CD14-positive monocyte (primary cell): ENCODE measurements at places on chromosomes 1 and 21.

GRCh38 chr1:51472359-51472758, 46.7 kb downstream of the EPS15 start:
- peak; percentile 36 for DNase-seq

GRCh38 chr1:30700528-30701257, 22.7 kb downstream of the MATN1 start:
- no peak for DNase-seq

- no peak for DNase-seq
Measured at GRCh38 chr1:214570442-214570841, 19.0 kb upstream of the PTPN14 start.

DNA sequence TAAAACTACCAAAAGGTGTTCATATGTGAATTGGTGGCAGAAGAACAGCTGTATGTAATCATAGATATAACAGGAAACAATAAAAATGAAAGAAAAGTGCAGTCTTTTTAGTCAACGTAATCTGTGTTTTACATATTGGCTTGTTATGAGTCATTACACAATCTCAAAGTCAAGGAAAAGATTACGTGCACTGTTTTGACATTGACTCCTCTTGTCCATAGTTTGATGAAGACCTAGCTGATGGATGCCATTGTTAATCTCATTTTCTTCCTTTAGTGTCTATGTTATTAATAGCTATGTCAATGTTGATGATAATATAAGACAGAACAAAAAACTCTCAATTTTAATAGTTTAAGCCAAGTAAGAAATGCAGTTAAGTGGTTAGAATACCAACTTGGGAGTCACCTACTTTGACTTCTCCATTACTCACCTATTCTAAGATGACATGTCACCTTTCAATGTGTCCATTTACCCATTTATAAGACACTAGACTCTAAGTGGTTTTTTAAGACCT, 84.5 kb upstream of the SAMSN1 start:
- no peak for DNase-seq

GRCh38 chr1:53111073-53111556, 31.3 kb downstream of the SLC1A7 start:
- peak; percentile 6 for DNase-seq

DNA sequence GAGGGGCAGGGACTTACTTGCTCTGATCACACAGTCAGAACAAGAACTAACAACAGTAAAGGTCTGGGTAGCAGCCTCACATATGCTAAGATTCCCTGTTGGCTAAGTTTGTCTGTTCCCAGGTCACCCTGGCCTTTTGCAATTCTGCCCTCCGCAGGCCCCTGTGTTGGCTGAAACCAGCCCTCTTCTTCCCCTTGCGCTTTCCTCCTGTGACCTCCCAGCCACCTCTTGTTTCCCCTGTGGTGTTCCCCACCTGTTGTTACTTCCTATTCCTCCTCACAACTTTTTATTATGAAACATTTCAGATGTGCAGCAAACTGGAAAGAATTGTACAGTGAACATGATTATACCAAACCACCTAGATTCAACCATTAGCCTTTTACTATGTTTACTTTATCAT, 23.4 kb downstream of the MAPKAPK2 start:
- peak; percentile 72 for DNase-seq

GRCh38 chr1:23546897-23547584, 12.3 kb downstream of the ID3 start:
- DNase-seq, result no peak

GRCh38 chr1:207034208-207034607, 1.7 kb upstream of the C1orf116 start:
- DNase-seq, result no peak

GRCh38 chr1:230531103-230531502, 105.0 kb upstream of the PGBD5 start:
- DNase-seq, result no peak

DNA sequence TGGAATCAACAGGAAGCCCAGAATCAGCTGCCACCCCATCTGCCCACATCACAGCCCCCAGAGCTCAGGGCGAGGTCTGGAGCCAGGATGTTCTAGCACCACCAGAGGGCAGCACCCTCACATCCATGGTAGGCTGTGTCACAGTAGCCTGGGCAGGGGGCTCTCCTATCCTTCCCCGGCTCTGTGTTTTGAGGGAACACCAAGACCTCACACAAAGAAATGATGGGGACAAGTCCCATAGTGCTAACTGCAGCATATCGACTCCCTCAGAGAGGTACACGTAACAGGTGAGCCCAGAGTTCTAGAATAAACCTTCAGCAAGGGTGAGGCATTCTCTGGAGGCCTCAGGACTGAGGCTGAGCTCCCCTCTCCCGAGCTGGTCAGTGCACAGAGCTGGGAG, 2.3 kb upstream of the KCNC4 start:
- DNase-seq, result peak; percentile 45

DNA sequence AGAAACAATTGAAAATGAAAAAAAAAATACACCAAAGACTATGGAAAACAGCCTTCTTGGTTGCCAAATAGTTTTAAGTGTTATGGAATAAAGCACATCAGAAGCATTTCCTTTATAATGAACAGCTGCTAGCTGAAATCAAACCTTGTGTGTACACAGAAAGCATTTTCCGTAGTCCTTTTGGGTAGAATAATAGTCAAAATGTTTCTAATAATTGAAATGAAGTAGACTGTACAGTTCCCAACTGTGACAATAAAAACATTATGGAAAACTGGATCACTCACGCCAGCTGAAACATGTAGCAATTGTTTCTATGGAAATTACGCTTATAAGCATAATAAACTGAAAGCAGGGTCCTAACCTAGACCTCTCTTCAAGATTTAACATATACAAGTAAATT, 856.3 kb upstream of the B3GALT2 start:
- DNase-seq, result no peak

- no peak for DNase-seq
Measured at GRCh38 chr1:174413632-174414031, 34.1 kb upstream of the GPR52 start.

GRCh38 chr1:15523104-15524020, 653 bp downstream of the CASP9 start:
- peak; percentile 54 for DNase-seq

- DNase-seq, result no peak
Measured at GRCh38 chr1:58762806-58763205, 21.0 kb downstream of the JUN start.

DNA sequence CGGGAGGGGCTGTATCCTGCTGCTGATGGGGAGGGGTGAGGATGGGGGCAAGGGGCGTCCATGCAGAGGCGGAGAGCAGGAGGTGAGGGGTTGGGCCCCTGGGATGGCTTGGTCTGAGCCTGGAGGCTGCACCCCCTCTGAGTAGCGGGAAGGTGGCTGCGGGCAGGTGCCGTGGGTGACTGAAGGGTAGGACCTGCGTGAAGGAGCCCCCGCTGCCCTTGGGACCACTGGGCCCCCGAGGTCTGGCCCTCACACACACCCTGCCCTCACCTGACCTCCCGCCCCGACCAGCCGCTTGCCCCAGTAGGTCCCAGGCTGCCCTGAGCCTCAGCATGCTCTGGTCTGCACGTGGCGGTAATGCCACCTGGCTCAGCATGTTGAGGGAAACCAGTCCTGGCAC, 12.8 kb upstream of the SKI start:
- DNase-seq, result no peak

GRCh38 chr21:40684726-40685125, 162.2 kb downstream of the DSCAM start:
- no peak for DNase-seq
